ENCODE measurements at places on chromosomes 12 and 14.

- no peak for DNase-seq
These were observed 1157.7 kb downstream of the BCL11B start for GRCh38 chr14:98114122-98114895.

DNA sequence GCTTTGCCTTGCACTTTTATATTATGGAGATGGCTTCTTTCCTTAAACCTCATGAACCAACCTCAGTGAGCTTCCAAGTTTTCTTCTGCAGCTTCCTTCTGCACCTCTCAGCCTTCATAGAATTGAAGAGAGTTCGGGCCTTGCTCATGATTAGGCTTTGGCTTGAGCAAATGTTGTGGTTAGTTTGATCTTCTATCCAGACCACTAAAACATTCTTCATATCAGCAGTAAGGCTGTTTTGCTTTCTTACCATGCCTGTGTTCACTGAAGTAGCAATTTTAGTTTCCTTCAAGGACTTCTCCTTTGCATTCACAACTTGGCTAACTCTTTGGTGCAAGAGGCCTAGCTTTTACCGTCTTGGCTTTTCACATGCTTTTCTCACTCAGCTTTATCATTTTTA lies 125.4 kb downstream of the SNAPC1 start:
- no peak for DNase-seq

DNA sequence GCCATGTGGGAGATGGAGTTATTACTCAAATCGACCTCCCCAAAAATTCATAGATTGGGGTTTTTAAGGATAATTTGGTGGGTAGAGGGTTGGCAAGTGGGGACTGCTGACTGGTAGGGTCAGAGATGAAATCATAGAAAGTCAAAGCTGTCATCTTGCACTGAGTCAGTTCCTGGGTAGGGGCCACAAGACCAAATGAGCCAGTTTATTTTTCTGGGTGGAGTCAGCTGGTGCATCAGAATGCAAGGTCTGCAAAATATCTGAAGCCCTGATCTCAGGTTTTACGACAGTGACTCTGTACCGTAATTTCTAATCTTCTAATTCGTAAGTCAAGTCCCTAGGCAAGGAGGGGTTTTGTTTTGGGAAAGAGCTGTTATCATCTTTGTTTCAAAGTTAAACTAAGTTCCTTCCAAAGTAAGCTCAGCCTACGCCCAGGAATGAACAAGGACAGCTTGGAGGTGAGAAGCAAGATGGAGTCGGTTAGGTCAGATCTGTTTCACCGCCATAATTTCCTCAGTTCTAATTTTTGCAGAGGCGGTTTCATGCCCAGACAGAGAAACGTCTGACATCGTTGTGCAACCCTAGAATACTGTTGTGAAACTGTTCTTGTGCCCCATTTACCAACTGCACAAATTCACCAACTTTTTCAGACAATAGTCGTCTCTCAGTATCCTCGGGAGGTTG lies 104.5 kb upstream of the SFSWAP start:
- no peak for DNase-seq

- DNase-seq = no peak
These were observed 16.1 kb downstream of the INF2 start for GRCh38 chr14:104705340-104706047.

- DNase-seq = no peak
These were observed 20.6 kb downstream of the RDH12 start for GRCh38 chr14:67722293-67722692.

DNA sequence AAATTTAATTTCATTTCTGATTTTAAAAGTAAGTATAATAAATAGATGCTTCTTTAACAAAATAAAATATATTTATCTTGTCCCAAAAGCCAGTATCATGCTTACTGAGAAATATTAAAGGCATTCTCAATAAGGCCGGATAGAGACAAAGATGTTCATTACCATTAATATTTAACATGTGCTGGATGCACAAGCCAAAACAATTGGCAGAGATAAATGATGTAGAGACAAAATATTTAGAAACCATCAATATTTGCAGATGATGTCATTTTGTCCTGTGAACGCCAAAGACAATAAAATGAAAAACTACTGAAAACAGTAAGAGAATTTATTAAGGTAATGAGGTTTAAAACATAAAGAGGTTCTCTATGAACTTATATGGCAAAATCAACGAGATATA lies 313.5 kb downstream of the ITPR2 start:
- no peak for DNase-seq

Measured in activated T-cell treated with anti-CD3 and anti-CD28 coated beads, Interleukin-2, amount 50 U/mL, for 48 hours (primary cell).